Activated naive CD4-positive, alpha-beta T cell treated with anti-CD3 and anti-CD28 coated beads, Interleukin-2, amount 50 U/mL, for 72 hours (primary cell): ENCODE measurements at places on chromosomes 1 and 21. TPM values are rescaled to one million over a fixed set of nuclear protein-coding genes. Genes with fewer than 3 reads are reported as not detected.

Gene SLC5A9
- total RNA-seq = not detected

Gene MROH9
- total RNA-seq = not detected

Gene DMBX1
- 0.09 TPM for total RNA-seq

Gene ACTN2
- 0.37 TPM for total RNA-seq

Gene ZYG11A
- 0.07 TPM for total RNA-seq

Gene MNDA
- not detected for total RNA-seq

Gene LZIC
- total RNA-seq = 30.8 TPM

Gene NBPF20
- 5.5 TPM for total RNA-seq
